ENCODE measurements at places on chromosomes 7 and 10.

DNA sequence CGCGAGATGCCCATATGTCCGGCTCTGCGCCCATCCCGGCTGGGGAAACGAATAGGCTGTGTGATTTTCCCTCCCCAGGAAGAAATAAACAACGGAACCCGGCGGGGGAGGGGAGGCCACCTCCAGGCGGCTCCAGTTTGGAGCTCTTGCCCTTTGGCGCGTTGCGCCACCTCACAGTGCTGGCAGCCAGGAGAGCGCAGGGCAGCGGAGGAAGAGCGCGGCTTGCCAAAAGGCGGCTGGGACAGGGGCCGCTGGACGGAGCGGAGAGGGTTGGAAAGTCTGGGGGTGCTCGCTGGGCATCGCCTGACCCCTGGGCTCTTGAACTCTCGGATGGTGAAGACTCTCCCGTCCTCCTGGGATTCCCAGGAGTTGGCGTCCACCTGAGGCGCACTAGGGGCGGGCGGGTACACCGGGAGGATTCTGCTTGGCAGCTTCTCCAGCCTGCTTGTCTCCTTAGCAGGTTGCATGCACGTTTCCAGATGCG lies 5.3 kb upstream of the NEUROG3 start:
- no peak for DNase-seq

DNA sequence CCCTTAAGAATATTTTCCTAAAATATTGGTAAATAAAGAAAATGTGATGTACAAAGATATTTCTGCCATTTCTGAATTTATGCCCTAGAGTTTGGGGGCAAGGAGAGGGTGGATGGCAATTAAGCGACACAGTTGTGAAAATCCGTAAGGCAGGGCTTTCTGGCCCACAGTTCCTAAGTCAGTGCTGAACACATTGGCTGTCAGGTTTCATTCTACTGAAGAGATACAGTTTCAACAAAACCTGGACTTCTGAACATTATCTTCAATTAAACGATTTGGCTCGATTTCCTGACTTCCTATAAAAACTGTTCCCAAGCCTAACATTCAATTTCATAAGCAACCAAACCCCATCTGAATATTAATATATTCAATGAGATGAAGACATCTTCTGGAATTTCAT lies 61.1 kb upstream of the NEBL start:
- no peak for DNase-seq

GRCh38 chr7:22613496-22613895 lies 113.5 kb upstream of the IL6 start:
- DNase-seq: peak; percentile 5

DNA sequence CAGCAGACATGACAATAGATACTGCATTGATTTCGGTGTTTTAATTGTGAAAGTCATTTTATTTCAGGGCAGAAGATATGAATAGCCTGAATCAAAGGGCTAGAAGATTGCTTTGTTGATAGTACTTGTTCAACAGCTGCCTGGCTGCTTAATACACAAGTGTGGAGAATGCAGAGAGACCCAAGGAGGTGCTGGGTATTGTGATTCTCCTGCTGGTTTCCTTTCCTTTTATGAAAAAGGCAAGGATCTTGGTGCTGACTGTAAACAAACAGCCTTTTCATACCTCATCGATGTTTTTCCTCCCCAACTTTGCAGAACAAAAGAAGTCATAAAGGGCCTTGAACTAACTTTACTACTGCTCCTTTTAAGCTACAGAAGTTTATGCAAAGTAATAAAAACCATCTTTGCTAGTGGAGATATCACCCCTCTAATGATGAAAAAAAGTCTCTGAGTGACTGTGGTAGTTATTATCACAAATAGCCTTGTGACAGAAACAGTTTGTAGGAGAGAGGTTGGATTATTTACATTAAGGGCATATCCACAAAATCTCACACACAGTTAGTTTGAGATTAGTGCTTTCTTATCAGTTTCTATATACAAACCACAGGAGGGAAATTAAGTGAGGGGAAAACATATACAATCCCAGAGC lies 800.0 kb downstream of the LRMDA start:
- DNase-seq: no peak

DNA sequence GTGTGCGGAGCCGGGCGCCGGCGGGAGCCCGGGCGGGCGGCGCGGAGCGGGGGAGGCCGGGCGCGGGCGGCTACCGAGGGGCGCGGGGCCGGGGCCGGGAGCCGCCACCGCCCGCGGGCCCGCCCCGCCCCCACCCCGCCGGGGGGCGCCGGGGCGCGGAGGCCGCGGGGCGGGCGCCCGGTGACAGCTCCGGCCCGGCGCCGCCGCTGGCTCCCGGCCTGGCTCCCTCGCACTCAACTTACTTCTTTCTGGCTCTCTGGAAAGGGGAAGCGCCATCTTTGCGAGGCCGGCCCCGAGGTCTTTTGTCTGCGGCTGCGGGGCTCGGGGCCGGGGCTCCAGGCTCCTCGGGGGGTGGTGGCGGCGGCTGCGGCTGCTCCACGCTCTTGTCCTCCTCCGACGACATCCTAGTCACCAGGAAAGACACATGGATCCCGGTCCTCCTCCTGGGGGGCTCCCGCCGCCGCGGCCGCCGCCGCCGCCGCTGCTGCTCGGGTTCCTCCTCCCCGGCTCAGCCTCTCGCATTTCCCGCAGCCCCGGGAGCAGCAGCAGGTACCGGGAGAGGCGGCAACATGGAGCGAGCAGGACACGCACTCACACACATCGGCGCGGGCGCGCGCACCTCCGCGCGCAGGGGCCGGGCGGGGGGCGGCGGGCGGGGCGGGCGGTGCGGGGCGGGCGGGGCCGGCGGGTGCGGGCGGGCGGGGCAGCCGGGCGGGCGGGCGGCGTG lies at the start of gene KMT2C:
TSS of gene KMT2C (minus strand) at position 620 of the 727 bp plus-strand sequence. CDS start at position 403, 217 bp downstream.
- DNase-seq: peak; percentile 83

DNA sequence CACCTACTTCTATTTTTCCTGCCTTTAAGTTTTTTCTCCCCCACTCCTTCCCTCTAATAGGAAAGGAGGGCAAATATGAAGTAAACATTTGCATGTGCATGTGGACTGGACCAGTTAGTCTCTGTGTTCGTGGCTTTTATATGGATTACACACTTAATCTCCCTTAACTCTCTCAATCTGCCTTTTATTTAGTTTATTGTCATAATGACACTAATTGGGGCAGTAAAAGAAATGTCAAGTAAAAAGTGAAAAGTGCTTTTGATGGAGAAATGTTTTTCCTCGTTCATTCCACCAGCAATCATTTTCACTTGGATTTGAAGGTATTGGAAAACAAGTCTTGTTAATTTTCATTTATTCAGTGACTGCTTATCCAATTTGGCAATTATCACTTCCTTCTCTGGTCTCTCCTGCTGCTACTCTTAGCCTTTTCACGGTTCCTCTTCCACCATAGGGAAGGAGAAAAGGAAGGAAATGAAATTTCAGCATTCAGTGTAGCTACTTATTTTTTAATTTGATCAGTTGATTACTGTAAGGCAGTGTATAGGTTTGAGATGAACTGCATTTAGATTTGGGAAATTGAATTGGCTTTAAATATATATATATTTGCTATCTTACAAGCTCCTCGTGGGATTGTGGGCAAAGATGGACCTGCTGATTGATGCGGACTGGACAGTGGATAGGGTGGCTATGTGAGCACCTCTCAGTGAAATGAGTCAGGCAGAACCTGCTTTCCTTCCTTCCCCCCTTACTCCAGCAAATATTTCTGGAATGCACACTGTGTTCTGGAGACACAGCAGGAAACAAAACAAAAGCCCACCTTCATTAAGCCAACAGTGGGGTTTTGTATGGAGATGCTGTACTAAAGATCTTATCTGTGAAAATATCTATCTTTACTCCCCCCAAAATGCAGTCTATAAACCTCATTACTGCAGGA lies 77.5 kb downstream of the LRRC4 start:
- no peak for DNase-seq

GRCh38 chr10:132739225-132739613 lies 46.7 kb downstream of the NKX6-2 start:
- DNase-seq: no peak

DNA sequence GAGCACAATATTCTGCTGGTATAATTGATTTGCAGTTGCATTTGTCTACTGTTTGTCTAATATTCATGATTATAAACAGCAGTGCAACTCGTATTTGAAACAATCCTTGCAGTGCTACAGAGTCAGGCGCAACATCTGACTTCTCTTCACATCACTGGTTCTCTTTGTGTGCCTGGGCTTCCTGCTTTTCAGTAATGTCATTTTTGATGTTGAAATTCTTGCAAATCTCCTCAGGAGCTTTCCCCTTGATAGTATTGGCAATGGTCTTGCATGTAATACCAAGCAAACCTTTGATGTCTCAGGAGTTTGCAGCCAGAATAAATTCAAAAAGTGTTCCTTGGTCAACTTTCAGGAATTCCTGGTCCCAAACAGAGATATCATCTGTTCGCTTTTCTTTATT lies 20.2 kb downstream of the HPS6 start:
- DNase-seq: no peak

GRCh38 chr10:18822156-18822555 lies 162.9 kb downstream of the ARL5B start:
- peak; percentile 8 for DNase-seq

GRCh38 chr7:131945957-131946544 lies 389.6 kb upstream of the PODXL start:
- no peak for DNase-seq

GRCh38 chr10:132813560-132814468 lies 27.9 kb upstream of the NKX6-2 start:
- DNase-seq: no peak

Measured in right kidney (tissue), 9 donors.